ENCODE measurements at places on chromosomes 2 and 18.

GRCh38 chr18:79975043-79975442 is 10.6 kb downstream of the HSBP1L1 start:
- no peak for DNase-seq

GRCh38 chr2:46836295-46837111 is 79.1 kb downstream of the MCFD2 start:
- no peak for DNase-seq

DNA sequence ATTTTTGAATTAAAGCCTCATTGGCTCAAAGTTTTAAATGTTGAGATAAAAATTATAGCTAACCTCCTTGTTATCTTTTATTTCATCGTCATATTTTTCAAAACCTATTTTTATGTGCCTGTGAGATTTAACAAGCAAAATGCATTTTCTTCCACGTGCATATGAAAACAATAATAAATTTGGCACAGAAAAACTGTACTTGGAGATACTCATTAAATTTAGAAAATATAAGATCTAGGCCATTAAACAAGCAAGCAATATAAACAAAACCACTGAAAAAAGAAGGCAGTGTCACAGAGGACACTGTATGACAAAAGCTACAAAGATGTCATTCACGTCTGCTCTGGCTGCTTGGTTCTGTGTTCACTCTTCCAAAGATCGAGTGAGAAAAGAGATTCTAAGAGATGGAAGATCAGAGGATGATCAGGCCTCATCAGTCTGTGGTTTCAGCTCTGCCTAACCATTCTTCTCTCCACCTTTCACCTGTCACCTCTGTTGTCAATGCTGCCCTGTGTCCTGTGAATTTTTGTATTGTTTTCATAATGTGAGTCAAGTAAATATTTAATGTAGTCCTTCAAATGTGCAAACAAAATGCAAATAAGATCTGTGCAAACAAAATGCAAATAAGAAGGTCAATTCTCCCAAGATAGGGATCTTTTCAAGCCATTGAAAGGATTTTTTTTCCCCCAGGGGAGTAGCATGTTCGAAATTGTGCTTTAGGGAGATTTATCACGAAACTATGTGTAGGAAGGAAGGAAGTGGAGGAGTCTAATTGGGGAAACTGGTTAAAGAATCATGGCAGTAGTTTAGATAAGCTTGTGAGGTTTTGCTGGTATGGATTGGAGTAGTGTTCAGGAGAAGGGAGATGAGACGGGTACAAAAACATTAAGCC is 138.7 kb upstream of the RBMS1 start:
- DNase-seq: no peak

GRCh38 chr2:149064856-149065630 is 26.5 kb downstream of the LYPD6B start:
- no peak for DNase-seq

GRCh38 chr2:175734686-175735085 is 267.4 kb downstream of the LNPK start:
- DNase-seq: no peak

- no peak for DNase-seq
Observed at GRCh38 chr2:132923787-132924186, 253.8 kb upstream of the LYPD1 start.

DNA sequence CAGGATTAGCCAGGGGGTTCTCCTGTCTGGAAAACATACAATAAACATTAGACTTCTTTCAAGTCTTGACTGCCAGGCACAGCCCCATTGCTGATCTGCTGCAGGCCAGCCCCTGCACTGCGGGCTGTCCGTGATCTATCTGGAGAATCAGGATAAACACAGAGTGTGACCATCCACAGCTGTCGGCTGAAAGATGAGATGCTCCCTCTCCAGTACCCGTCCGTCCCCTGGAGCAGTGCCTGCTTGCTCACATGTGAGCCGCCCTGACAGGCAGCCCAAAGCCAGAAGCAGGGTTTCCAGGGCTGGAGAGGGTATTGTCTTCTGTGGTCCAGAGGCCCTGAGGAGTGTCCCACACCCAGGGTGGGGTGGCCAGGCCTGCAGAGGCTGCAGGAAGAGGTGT is 46.1 kb upstream of the FOSL2 start:
- DNase-seq: no peak

DNA sequence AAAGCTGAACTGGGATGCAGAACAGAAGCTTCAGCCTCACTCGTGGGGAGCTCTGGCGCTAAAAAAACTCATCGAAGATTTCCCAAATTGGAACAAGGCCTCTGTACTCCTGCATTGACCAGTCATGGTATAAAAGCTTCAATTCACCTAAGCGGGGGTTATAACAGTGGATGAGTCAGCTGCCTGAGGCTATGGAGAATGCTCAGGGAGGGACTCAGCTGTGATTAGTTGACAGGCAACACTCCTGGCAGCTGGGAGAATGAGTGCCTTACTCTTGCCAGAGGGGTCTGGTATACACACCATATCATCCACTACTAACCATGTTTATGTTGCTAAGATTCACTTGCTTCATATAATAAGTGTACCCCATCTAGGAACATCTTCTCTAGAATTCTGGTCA is 350.6 kb upstream of the VRK2 start:
- no peak for DNase-seq

- no peak for DNase-seq
Observed at GRCh38 chr2:178732913-178733312, 74.3 kb downstream of the TTN start.

- DNase-seq: no peak
Observed at GRCh38 chr2:236618370-236618769, 48.7 kb downstream of the ACKR3 start.

DNA sequence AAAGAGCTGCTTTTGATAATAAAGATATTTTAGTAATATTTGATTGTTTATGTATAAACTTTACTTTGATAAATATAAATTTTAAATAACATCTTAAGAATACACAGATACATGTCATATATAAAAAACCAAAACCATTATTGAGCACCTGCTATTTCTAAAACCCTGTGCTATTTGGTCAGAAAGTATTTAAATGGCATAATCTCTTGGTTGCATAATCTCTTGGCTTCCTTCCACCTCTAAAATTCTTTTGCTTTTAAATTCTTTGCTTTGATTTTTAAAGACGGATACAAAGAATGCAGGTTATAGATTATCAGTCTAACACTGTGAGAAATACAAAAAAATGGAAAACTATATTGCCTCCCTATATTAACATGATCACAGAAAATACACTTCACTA is 36.9 kb downstream of the ACMSD start:
- DNase-seq: no peak

DNA sequence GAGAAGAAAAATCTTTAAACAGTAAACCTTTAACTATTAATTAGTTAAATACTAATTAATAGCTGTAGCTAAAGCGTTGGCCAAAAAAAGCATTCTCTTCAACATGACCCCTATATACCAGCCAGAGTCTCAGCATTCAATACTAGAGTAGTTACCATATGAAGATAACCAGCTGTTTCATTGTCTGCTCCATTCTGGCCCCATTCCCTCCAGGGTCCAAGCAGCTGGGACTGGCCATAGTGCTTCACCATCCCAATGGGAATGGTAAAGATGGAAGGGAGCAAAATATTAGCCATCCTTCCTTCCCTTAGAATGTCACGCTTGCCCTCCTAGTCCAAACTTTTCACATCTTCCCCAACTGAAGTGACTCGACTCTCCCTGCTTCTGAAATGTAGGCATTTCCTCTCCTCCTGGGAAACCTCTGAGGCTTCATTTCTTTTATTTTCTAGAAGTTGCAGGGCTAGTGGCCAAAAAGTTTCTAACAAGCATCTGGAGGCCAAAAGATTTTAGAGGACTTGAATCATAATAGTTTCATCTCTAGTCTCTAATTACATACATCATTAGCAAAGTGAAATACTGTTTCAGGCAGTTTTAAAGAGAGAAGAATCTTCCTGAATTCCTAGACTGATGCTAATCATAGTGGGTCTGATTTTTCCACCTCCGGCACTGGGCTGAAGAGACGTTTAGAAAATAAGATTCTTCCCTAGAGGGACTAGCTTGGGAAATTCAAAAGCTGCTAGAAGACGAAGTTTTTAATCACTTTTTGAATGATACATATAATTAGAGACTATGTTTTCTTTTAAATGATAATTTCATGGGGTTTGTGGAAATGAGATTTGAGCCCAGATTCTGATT is 52.7 kb downstream of the CCDC68 start:
- no peak for DNase-seq

DNA sequence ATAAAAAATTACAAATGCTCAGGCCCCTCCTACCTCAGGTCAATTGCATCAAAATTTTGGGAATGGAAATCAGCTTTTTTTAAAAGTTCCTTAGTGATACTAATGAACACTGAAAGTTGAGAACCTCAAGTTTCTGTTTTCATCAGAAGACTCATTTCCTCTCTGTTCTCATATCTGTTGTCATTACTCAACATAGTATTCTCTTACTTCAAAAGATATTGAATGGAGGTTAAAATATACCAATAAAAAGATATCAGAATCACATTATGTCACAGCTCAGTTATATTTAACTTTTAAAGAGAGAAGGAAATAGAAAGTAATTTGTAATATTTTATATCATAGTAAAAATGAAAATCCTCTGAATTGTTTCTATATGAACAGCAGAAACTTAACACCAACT is 959.4 kb upstream of the LRRTM1 start:
- DNase-seq: no peak

DNA sequence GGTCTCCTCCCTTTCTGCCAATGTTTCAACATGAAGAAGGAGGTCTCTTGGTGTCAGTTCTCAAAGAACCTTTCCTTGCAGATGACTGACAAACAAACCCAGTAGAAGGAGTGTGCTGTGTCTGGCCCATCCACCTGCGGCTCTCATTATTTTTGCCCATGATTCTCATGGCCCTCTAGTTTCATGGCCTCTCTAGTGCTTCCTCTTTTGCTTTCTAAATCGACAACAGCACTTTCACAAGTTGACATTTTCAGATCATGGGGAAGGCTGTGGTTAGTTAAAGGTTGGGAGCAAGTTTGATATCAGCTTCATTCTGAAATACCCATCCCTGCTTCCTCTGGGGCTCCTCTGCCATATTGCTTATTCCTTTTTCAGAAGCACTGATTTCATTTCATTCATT is 805.2 kb downstream of the SLC4A3 start:
- no peak for DNase-seq

DNA sequence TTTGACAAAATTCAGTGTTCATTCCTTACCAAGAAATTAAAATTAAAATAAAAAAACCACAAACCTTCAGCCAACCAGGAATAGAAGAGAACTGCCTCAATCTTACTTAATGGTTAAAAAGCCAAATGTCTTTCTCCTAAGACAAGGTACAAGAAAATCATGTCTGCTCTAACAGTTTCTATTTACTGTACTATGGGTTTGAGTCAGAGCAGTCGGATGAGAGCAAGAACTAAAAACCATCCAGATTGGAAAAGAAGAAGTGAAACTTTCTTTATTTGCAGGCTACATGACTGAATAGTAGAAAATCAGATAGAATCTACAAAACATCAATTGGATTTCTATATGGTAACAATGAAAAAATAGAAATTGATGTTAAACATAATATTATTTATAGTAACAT is 555.5 kb upstream of the TNP1 start:
- no peak for DNase-seq

DNA sequence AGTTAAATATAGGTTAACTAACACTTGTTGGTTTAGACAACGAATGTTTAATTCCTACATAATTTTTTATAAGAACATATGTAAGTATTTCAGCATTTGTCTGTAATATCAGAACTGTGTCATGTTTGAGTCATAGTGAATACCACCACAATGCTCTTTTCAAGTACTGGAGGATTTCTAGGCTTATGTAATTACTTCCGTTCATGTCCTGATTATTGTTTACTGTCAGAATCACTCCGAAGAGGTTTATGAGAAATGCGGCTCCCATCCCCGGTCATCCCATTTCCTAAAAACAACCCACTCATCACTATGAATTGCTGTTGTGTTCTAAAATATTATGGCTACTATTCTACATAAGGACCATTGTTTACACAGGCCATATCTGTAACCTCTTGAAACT is 45.1 kb downstream of the CDH19 start:
- no peak for DNase-seq

All from stimulated activated CD4-positive, alpha-beta T cell treated with anti-CD3 and anti-CD28 coated beads, Interleukin-15, amount 100 ng/mL, for 1 hour (primary cell).